HT-29 (cell line): ENCODE measurements at places on chromosomes 2 and 18. TPM values are rescaled to one million over a fixed set of nuclear protein-coding genes. Genes with fewer than 3 reads are reported as not detected.

SIX3 gene
- not detected in 2 replicates for total RNA-seq

DNAH6 gene
- total RNA-seq = 0.03 and 0.05 TPM in 2 replicates

BIN1 gene
- 119 and 126 TPM in 2 replicates for total RNA-seq

MAIP1 gene
- 38.3 and 53.6 TPM in 2 replicates for total RNA-seq

DNA sequence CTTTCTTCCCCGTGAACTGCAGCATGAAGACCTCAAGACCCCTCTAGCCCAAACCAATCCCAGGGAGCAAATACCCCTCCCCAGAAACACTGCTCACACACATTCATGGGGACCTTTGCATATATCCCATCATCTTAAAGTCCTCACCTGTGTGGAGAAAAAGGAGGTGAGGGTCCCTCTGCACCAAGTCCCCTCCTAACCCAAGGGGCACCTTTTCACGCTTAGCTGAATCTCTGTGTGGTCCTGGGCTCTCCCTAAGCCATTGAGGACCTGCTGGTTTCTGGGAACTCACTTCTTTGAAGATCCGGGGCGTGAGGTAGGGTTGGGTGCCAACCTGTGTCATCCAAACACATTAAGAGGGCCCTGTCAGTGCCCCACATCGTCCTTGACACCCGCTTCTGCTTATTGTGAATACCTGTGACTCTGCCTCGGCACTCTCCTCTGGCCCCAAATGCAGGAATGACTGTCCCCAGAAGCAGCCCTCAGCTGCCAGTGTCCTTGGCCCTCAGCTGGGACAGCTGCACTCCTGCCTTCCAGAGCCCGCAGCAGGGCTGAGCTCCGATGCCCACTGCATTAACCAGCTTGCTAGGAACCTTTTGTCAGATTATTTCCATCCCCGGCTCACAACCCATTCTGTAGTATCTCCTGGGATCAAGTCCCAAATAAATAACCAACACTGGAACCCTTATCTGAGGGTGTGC, 41.3 kb upstream of the ITM2C start:
- peak; percentile 9 for DNase-seq

GRCh38 chr18:75679331-75679730, 251.8 kb upstream of the SMIM21 start:
- no peak for DNase-seq

DNA sequence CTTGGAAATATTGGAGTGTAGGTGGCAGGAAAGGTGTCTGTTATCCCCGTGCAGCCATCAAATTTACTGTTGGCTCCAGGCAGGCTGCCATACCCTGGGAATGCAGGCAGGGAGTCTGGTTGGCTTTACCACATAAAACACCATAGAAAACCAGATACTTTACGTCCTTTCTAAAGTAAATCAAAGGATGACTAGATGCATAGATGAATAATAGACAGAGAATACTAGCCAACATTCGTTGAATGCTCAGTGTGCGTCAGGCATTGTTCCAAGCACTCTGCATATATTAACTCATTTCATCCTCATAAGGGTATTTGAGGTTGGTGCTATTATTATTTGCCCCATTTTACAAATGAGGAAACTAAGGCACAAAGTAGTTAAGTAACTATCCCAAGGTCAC, 65.2 kb downstream of the VSNL1 start:
- DNase-seq = no peak

GRCh38 chr18:2573408-2573807, 2.1 kb downstream of the NDC80 start:
- peak; percentile 18 for DNase-seq

GRCh38 chr2:173763641-173764040, 201.5 kb downstream of the SP3 start:
- no peak for DNase-seq

DNA sequence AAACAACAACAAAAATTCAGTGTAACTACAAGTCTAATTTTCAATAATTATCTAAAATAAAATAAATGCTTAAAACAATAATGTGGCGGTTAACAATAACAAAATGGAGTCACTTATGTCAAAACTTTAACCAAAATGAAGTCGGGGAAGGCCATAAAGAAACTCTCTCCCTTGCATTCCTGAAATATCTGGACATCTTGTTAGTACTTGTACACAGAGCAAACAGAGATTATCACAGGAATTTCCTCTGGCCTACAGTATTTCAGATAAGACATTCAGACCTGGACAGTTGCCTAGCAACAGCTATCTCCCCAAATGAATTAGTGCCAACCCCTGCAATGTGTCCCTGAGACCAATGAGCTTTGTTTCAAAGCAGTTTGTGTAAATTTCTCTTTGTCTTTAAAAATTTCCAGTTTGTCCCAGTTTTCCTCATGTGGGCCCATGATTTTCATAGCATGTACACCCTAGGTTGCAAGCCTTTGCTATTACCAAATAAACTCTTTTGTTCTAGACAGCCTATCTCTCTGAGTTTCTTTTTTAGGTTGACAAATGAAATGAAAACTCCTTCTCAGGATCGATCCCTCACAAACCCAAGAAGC, 68.6 kb downstream of the EXOC6B start:
- DNase-seq = peak; percentile 39

DNA sequence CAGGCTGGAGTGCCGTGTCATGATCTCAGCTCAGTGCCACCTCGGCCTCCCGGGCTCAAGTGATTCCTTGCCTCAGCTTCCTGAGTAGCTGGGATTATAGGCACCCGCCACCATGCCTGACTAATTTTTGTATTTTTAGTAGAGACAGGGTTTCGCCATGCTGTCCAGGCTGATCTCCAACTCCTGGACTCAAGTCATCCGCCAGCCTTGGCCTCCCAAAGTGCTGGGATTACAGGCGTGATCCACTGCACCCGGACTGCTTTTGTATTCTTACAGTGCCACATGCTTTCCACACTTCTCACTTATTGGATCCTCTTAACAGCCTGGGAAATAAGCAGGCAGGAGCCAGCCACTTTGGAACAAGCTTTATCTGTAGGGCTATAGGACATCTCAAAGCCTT, 25.3 kb upstream of the BCL2L11 start:
- DNase-seq = no peak
